ENCODE measurements at places on chromosomes 2 and 18.

GRCh38 chr2:172288603-172289002 lies 138.8 kb upstream of the ITGA6 start:
- DNase-seq, result peak; percentile 31

GRCh38 chr18:47506897-47507296 lies 255.4 kb upstream of the SKOR2 start:
- no peak for DNase-seq

DNA sequence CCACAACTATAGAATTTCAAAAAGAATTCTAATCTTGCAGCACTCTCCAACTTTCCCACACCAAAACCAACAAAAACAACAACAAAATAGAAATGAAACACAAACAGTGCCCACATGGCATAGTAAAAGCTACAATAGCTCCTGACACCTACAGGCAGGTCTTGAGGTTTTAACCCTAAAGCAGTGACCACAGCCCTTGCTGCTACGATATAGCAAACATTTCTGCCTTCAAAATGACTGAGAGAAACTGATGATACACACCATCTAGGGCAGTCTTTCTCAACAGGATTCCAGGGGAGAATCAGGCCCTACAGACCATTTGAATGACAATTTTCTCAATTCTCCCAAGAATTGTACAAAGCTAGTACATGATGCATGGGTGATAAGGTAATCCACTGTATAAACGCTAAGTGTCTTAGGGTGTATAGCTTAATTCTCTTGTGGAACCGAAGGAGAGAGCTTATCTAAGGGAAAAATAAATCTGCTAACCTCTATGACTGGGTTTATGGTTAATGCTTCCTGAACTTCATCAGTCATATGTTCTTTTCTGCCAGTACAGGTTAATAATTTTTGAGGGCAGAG lies 46.5 kb downstream of the TRAK2 start:
- DNase-seq, result no peak

DNA sequence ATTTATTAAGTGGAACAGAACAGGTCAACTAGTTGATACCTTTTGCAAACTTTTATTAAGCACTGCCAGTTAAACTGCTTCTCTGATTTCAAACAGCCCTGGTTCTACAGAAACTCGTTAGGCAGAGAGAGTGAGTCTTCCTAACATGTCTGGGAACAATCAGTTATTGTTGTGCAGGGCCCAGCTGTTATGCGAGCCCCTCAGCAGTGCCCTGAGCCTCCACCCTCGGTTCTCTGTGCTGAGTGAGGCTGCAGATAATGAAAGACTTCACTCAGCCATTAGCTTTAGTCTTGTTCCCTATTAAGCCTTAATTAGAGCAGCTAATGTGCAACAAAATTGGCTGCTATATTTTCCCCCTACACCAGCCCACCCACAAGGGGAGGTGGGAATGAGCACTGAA lies 39.6 kb downstream of the KCTD18 start:
- no peak for DNase-seq

DNA sequence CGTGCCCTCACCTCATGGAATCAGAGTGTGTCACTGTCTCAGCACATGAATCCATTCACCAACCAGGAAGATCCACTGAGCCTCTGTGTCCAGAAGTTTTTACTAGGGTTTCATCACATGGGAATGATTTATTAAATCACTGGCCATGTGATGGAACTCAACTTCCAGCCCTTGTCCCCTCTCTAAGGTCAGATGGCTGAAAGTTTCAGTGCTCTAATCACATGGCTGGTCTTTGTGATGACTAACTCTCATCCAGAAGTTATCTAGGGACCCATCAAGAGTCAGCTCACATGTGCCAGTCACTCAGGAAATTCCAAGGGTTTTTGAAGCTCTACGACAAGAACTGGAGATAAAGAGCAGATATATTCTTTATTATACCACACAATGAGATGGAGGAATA lies 140.5 kb upstream of the GYPC start:
- peak; percentile 13 for DNase-seq

GRCh38 chr2:151437630-151438029 lies 27.9 kb downstream of the RIF1 start:
- peak; percentile 31 for DNase-seq

DNA sequence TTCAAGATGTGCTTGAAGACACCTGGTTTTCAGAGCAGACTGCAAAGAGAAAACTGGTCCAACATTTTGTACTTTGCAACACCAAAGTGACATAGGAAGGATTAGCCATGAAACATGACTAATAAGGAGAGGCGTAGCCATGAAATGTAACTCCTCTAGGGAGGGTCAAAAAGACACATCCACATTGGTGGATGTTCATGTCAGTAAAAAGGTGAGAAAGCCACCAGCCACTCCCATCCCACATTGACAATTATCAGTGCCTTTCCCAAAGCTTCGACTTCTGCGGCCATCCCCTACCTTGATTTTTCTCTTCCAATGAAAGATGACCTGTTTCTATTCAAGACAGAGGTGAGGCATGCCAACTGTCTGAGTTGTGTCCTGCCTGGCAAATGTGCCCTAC lies 223.2 kb downstream of the ALK start:
- no peak for DNase-seq

DNA sequence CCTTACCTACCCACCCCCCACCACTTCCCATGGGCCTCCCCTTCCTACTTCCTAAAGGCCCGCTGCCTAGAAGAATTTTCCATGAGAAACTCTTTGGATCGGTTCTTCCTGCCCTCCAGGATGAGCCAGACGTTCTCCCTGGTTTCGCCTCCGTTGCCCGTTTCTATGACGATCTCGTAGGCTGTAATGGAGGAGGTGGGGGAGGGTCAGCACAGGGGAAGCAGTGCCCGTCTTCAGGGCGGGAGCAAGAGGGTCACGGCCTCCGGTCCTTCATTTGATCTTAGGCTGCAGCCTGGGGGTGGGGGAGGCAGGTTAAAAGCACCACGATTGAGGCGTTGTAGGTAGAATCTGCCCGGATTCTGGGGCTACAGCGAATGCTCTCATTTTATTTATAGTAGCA lies 172.0 kb downstream of the LOXHD1 start:
- DNase-seq, result no peak

DNA sequence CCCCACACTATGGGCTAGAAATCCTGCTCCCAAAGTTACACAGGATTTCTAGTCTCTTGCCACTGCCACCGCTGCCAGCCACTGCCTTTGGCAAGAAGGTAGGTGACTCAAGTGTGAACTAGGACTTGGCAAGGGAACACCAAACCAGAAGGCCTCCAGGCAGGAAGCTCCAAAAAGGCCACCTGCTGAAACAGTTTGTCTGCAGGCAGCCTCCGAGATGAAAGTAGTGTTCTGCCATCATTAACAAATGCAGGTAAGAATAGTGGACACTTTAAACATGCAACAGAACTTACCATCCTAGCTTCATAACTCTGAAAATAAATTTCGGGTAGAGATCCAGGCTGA lies 3.9 kb downstream of the ANKRD44 start:
- no peak for DNase-seq

GRCh38 chr2:40433736-40434135 lies 18.2 kb downstream of the SLC8A1 start:
- DNase-seq, result no peak

DNA sequence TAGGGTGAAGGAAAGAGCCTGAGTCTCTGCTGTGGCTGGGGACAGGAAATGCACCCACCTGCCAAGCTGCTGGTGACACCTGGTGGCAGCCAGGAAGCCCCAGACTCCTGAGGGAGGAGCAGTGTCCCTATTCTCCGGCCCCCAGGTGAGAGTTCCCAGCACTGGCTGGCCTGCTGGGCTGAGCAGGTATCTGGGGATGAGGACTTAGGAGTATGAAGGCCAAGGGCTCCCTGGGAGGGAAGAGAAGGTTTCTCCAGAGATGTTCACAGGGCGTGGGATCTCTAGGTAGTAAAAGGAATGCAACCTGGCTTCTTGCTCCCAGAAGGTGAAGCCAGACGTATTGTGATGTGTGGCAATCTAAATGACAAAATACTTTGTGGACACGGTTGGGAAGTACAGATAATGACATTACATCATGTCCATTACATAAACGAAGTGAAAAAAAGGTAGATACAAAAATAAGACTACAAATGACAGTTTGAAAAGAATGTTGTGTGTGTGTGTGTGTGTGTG lies 75.8 kb upstream of the SLC1A4 start:
- peak; percentile 7 for DNase-seq

DNA sequence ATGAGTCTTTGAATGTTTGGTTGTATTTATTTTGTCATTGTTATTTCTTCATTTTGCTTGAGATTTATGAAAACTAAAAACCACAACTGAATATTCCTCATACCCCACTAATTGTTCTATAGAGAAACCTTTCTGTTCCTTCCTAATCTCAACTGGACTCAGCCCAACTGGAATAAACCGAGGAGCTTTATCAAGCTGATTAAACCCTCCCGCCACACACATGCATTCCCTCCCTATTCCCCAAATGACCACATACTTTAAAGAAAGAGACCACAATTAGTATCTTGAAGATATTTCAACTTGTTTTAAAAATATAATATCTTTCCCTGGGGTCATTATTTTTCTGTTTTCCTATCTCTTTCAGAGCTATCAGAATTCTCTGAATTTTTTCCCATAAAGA lies 107.5 kb downstream of the OSR1 start:
- no peak for DNase-seq

GRCh38 chr2:222470802-222471468 lies 46.6 kb downstream of the SGPP2 start:
- no peak for DNase-seq

GRCh38 chr2:22880161-22880560 lies 504.8 kb upstream of the KLHL29 start:
- DNase-seq, result no peak

DNA sequence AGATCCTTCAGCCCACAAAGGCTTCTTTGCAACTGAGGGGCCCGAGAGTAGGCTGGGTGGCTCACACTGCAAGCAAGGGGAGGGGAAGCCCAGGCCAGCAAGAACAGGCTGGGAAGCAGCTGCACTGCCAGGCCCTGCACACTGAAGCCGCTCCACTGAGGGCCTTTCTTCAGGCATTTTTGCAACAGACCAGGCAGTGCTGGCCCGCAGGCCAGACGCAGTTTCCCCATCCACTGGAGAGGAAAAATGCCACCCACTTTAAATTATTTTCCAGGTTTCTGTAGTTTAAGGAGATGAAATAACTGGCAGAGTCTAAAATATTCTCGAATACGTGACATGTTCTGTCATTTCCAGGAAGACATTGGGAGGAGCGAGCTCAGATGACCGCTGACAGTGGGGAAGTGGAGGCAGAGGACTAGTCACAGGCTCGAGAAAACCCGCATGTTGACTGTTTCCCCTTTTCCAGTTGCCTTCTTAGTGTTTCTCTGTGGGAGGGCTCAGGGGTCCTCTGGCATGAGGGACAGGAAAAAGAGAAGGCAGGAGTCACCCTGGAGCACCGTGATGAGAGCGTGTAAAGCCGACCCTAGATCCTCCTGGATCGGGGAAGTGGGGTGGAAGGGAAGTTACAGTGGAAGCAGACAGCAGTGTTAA lies 53.3 kb upstream of the B3GNT7 start:
- no peak for DNase-seq

GRCh38 chr2:144519934-144520731 lies at the start of gene ZEB2:
ZEB2 (minus strand) TSS chr2:144520119; CDS start chr2:144517350, 2,769 bp downstream.
- DNase-seq, result peak; percentile 91

DNA sequence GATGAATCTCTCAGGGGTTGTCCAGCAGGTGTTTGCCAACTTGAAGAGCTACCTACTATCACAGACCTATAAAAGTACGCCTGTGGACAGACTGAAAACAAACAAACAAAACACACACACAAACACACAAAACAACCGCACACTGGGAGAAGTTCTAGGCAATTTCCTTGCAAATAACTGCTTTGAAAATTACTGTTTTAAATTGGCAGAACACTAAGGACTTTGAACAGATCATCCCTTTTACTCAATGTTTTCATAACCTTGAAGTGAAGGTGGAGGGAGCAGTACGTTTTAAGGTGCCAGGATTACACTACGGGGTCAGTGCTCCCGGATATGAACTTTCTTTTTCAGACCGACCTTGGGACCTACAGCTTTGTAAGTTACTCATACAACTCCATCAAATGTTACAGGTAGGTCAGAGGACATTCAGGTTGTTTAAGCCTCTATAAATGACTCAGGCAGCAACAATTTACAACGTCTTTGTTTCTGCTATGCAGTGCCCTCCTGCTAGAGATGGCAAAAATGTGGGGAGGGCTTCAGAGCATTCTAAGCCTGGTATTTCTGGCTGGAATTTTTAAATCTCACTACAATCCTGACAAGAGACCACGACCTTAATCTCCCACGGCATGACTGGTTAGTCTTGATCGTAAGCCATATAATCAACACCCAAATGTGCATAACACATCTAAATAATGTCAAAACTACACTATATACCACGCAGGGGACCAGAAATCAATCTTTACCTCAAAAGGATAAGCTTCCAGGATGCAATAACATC lies 1.4 kb upstream of the SLC20A1 start:
- DNase-seq, result peak; percentile 47

DNA sequence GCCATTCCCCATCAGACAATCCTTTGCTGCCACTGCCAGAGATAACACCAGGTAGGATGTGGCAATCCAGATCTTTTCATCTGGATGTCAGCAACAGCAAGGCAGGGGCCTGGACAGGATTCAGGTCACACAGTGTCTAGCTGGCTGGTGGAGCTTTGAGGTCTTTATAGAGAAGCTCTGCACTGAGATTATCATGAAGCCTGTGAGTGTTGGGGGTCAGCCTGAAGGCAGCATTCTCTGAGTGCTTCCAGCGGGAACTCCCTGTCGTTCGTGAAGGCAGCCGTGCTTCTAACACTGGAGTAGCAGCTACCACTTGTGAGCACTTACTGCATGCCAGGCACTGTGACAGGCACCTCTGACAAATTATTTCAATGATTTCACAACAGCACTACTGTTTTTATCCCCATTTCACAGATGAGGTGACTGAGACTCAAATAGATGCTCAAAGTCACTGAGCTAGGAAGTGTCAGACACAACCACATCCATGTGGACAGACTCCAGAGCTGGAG lies 85.7 kb downstream of the SEMA4F start:
- DNase-seq, result peak; percentile 33

DNA sequence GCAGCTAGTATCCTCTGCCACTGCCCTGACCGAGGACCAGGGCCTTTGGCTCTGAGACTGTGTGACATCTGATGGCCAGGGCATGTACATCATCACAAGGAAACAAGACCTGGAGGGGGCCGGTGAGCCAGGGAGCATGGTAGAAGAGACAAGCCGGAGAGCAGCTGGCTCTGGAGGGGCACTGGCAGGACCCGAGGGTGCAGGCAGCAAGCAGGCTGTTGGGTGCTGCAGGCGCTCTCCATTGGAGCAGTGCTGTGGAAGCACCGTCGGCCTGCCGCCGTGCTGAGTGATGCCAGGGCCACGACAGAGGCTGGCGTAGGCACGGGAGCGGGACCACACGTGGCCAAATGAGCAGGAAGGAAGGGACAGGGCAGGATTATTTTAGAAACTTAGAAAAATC lies 335.2 kb downstream of the GBX2 start:
- no peak for DNase-seq

- no peak for DNase-seq
These were observed 167.7 kb downstream of the ZFP36L2 start for GRCh38 chr2:43058726-43059110.

DNA sequence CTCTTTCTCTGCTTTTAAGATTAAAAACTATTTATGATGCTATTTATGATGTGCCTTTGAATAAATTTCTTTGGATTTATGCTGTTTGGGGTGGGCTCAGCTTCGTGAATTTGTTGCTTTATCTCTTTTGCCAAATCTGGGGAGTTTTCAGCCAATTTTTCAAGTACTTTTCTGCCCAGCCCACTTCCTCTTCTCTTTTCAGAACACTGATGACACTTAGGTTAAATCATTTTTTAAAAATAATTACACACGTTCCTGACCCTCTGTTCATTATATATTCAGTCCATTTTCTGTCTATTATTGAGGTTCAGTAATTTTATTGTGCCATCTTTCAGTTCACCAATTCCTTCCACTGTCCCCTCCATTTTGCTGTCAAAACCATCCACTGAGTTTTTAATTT lies 14.8 kb upstream of the BCL2L11 start:
- DNase-seq, result no peak

- DNase-seq, result no peak
These were observed 156.7 kb downstream of the CDCA7 start for GRCh38 chr2:173511357-173511756.

All from EH (cell line).